ENCODE measurements at places on chromosomes 1 and 21.
A peak's percentile ranks its signal among the peaks of the same experiment; 100 is the strongest.

- no peak overlapping the region for H3K27ac ChIP-seq
- H3K4me1 ChIP-seq = no peaks in the 10 kb centered on the region
- no peak for DNase-seq
- no peak overlapping the region for H3K4me3 ChIP-seq
- H3K36me3 ChIP-seq = peaks cover 2% of the 10 kb centered on the region
- peaks cover 40% of the 10 kb centered on the region for H3K27me3 ChIP-seq
These were observed 131.8 kb downstream of the CCDC185 start for GRCh38 chr1:223524930-223525451.

- H3K36me3 ChIP-seq = no peaks in the 10 kb centered on the region
- H3K4me3 ChIP-seq = no peak overlapping the region
- no peak overlapping the region for H3K27ac ChIP-seq
These were observed 143.1 kb downstream of the S1PR1 start for GRCh38 chr1:101379950-101380349.

DNA sequence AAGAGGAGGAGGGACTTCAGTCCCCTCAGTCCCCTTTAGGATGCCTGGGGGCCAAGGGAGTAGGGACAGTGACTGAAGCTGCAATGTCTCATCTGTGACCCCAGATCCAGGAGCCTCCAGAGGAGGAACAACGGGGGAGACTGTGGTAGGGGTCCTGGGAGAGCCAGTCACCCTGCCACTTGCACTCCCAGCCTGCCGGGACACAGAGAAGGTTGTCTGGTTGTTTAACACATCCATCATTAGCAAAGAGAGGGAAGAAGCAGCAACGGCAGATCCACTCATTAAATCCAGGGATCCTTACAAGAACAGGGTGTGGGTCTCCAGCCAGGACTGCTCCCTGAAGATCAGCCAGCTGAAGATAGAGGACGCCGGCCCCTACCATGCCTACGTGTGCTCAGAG is 18.3 kb downstream of the LY9 start:
- H3K27ac ChIP-seq = no peak overlapping the region
- H3K36me3 ChIP-seq = no peaks in the 10 kb centered on the region
- peaks cover 5% of the 10 kb centered on the region for H3K27me3 ChIP-seq
- H3K4me3 ChIP-seq = no peak overlapping the region
- no peaks in the 10 kb centered on the region for H3K4me1 ChIP-seq
- no peak for DNase-seq

DNA sequence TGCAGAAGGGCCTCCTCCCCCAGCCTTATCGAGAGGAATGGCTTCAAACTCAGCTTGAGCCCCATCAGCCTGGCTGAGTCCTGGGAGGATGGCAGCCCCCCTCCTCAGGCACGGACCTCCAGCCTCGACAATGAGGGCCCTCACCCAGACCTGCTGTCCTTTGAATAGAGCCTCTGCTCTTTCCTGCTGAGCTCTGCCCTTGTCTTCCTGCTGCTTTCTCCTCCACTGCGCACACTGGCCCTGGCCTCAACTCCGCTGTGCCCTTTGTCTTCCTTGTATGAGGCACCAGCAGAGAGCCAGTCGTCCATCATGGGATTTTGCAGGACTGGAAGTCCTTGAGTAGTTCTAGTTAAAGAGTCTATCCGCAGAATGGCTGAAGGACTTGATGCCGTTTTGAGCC is 2.0 kb downstream of the C1orf226 start:
- H3K27me3 ChIP-seq = no peaks in the 10 kb centered on the region
- no peak overlapping the region for H3K4me3 ChIP-seq
- no peak for DNase-seq
- H3K36me3 ChIP-seq = peaks cover 9% of the 10 kb centered on the region
- no peaks in the 10 kb centered on the region for H3K4me1 ChIP-seq

GRCh38 chr1:41411229-41411628 is 50.0 kb downstream of the FOXO6 start:
- H3K27ac ChIP-seq = no peak overlapping the region
- H3K4me1 ChIP-seq = peaks cover 3% of the 10 kb centered on the region
- H3K36me3 ChIP-seq = peaks cover 3% of the 10 kb centered on the region
- no peak for DNase-seq
- H3K27me3 ChIP-seq = peaks cover 23% of the 10 kb centered on the region

- no peaks in the 10 kb centered on the region for H3K36me3 ChIP-seq
- no peak overlapping the region for H3K4me3 ChIP-seq
- no peak for DNase-seq
- peaks cover 13% of the 10 kb centered on the region for H3K27me3 ChIP-seq
- no peak overlapping the region for H3K27ac ChIP-seq
These were observed 8.1 kb downstream of the TFF3 start for GRCh38 chr21:42307106-42307505.

GRCh38 chr1:153032073-153032472 is 1.1 kb downstream of the SPRR1B start:
- H3K36me3 ChIP-seq = no peaks in the 10 kb centered on the region
- H3K27ac ChIP-seq = no peak overlapping the region
- H3K4me1 ChIP-seq = no peaks in the 10 kb centered on the region
- H3K4me3 ChIP-seq = no peak overlapping the region

GRCh38 chr1:199129247-199129646 is 490.4 kb downstream of the PTPRC start:
- no peak overlapping the region for H3K27ac ChIP-seq
- H3K36me3 ChIP-seq = no peaks in the 10 kb centered on the region
- H3K27me3 ChIP-seq = no peaks in the 10 kb centered on the region

DNA sequence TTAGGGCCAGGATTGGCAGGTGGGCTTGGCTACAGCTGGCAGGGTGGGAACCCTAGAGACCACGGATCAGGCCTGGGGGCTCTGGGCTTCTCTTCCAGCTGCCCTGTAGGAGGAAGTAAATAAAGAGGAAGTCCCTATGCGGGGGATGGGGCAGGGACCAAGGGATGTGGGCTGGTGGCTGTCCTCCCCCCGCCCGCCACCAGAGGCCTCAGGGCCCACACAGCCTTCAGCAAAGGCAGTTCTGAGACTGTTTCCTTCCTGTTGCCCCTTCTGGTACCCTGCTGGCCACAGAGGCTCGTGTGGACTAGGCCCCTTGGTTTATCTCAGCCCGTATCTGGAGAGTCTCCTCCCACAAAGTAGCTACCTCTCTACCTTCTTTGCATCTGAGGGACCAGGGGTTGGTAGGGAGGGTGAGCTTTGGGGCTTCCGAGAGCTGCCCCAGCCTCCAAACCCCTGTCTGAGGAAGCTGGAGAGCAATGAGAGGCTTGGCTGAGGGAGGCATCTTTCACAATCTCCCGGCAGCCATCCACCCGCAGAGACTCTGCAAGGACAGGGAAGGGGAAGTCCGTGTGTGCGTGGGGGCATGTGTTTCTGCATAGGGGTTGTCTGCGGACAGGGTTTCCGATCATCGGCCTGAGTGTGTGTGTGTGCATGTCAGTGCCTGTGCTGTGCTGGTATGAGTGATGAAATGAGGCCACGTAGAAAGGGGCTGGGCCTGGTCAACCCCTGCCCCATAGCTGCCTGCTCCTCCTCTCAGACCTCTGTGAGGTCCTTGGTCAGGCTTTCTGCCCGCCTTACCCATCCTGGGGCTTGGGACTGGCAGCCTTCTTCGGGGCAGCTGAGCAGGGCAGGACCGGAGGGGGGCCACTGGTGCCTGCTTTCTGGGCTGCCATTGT is 12.5 kb downstream of the RPS6KA1 start:
- H3K4me3 ChIP-seq = no peak overlapping the region
- H3K36me3 ChIP-seq = no peaks in the 10 kb centered on the region
- H3K27me3 ChIP-seq = no peaks in the 10 kb centered on the region

DNA sequence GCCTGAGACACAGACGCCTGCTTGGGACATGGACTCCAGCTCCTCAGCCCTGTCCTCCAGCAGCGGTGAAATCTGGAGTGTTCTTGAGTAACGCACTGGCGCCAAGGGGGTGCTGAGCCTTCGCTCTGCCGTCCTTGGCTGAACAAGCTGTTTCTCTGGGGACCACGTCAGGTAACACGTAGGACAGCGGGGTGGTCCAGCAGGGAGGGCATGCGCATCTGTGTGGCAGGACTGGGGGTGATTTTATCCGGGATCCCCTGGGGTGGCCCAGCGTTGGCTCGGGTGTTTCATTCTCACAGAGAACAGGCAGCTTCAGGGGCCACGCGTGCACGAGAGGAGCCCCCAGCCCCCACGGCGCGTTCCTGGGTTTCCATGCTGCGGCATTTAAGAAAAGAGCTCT is 61.2 kb downstream of the AGPAT3 start:
- peak; percentile 81 for DNase-seq
- peaks cover 19% of the 10 kb centered on the region for H3K4me1 ChIP-seq
- H3K27ac ChIP-seq = no peak overlapping the region
- no peak overlapping the region for H3K4me3 ChIP-seq

DNA sequence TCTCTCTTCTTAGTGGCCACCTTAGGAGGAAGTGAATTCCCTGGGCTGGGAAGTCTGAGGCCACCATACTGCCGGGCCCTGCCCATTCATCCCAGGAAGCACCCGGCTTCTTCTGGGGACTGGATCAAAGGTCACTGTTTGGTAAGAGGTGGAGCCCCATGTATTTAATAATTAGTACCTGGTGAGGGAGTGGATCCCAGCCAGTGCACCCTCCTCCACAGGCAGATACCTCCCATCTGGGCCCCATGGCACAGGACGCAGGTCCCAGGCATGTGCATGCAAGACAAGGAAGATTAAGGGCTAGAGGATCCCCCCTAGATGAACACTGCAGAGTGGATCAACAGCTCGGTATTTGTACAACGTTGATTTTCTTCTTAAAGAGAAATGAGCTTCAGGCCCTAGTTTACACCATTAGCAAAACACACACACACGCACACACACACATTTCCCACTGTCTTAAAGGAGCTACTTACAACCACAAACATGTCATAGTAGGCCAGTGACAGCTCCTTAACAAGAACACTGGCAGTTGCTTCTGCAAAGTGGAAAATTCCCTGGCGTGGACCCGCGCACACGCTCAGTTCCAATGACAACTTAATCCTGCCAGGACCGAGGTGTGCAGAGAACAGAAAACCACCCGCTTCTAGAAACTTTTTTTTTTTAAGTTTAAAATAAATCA is 90.7 kb downstream of the MRPL37 start:
- no peak overlapping the region for H3K27ac ChIP-seq
- peaks cover 45% of the 10 kb centered on the region for H3K4me1 ChIP-seq
- no peaks in the 10 kb centered on the region for H3K27me3 ChIP-seq
- no peak for DNase-seq
- H3K4me3 ChIP-seq = no peak overlapping the region

All from chondrocyte (in vitro differentiated cells).